ENCODE measurements at places on chromosomes 5 and 9.
A peak's percentile ranks its signal among the peaks of the same experiment; 100 is the strongest.

GRCh38 chr9:20604562-20604961, 17.7 kb downstream of the MLLT3 start:
- no peak for DNase-seq

- no peak for DNase-seq
These were observed 44.8 kb downstream of the PLCXD3 start for GRCh38 chr5:41465493-41466171.

DNA sequence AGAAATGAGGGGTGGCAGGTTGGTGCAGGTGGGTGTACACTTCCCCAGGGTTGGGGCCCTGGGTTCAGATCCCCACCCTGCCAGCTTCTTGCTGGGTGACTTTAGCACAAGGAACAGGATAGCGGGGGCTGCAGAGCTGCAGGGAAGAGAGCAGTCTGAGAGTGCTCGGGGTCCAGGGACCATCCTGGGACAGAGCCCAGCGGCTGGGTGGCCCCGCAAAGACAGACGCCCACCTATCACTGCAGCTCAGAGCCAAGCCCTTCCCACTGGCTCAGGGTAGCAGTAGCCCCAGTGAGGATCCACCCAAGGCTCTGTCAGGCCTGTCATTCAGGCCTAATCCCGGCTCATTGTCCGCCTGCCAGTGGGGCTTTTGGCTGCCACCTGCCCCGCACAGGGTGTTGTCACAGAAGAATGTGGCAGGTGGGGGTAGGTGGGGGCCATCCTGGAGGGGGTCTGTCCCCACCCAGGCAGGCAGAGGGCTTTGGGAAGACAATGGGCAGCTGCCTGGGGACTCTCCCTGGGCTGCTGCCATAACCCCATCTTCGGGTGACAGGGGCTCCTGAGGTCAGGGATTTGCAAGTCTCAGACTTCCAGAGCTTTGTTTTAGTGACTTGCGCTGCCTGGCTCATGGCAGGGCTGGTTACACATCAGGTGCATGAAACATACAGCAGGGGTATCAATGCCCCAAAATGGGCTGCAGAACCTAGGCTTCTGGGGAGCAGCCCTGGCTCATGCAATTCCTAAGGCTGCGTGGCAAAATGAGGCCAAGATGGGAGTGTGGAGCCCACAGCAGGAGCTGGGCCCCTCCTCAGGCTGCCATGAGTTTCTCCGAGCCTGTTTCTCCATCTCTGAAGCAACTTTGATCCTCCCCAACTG, 52.1 kb downstream of the BARX1 start:
- no peak for DNase-seq

GRCh38 chr5:122704247-122705036, 70.4 kb upstream of the SNX2 start:
- DNase-seq = peak; percentile 16

GRCh38 chr5:14250748-14251701, 107.9 kb downstream of the TRIO start:
- DNase-seq = no peak

GRCh38 chr5:5159282-5160103, 19.4 kb downstream of the ADAMTS16 start:
- DNase-seq = no peak

GRCh38 chr5:333945-334344, 12.4 kb downstream of the AHRR start:
- no peak for DNase-seq

- DNase-seq = peak; percentile 22
These were observed 69.2 kb downstream of the SYK start for GRCh38 chr9:90870621-90871326.

GRCh38 chr5:55692509-55692908, 19.6 kb downstream of the SLC38A9 start:
- no peak for DNase-seq

- no peak for DNase-seq
These were observed 1653.1 kb upstream of the CDH9 start for GRCh38 chr5:28691526-28691925.

GRCh38 chr5:39080597-39081204, 6.5 kb upstream of the RICTOR start:
- peak; percentile 78 for DNase-seq

DNA sequence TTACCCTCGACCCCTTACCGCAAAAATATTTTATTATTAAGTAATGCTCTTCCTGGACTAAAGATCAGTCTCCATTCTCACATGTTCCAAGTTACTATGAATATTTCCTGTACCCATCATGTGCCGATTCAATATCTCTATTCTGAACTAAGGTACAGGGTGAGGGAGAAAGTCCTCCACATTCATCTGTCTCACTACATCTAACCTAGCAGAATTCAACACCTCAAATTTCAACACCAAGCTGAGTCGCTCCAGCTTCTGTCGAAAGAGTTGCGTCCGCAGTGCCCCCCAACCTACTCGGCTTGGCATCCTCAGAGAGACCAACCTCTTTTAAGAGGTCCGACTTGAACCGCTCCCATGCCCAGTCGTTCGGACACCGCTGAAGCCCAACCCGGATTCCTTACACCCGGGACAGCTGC, 1.0 kb downstream of the CERT1 start:
- DNase-seq = no peak

DNA sequence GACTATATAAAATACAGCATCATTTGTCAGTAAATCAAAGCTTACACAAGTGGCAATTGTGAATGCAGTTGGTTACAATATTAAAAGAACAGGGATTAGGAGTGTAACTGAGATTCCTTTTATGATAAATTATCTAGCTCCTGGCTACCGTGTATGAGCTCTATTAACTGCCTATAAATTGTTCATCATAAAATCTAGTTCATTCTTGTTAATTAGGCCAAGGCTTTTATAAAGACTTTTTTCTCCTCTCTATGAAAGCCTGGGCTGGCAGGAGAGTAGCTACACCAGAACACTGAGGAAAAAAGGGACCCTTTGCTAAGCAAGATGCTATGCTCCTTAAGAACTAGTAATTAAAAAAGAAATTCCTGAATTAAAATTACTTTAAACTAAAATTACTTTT, 132.4 kb upstream of the MEF2C start:
- peak; percentile 11 for DNase-seq

DNA sequence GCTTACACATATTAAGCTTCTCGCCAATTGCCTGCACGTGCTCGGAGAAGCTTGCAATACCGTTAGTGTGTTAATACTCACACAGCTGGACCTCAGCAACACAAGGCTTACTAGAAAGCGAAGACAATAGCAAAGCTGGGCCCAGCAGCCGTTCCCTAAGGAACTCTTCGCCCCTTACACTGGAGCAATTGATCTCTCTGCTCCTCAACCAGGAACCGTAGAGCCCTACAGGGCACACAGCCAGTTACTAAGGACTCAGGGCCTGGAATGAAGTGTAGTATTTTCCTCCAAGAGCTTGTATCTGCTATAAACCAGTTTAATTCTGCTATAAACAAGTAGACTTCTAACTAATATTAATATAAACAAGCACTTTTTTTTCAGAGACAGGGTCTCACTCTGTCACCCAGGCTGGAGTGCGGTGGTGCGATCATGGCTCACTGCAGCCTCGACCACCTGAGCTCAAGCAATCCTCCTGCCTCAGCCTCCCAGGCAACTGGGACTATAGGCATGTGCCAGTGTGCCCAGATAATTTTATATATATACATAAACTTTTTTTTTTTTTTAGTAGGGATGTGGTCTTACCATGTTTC, 67.0 kb upstream of the SIMC1 start:
- no peak for DNase-seq

- DNase-seq = no peak
These were observed 36.3 kb downstream of the CD180 start for GRCh38 chr5:67160272-67160671.

- peak; percentile 42 for DNase-seq
These were observed 97.0 kb downstream of the MEF2C start for GRCh38 chr5:88785746-88786565.

DNA sequence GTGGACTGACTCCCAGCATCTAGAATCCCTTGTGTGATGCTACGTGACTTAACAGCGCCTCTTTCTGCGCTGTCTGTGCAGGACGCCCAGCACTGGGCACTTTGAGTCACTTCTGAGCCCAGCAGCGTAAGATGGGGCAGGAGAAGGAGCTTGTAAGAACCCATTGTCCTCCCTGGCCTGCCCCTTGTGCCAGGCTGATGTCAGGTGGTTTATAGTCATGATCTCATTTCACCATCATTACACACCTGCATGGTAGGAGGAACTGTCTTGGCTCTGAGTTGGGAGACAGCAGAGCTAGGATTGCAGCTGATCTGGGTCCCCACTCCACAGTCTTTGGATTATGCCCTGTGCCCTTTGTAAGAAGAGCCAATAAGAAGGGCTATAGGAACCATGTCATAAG, 12.2 kb downstream of the ERGIC1 start:
- DNase-seq = no peak

DNA sequence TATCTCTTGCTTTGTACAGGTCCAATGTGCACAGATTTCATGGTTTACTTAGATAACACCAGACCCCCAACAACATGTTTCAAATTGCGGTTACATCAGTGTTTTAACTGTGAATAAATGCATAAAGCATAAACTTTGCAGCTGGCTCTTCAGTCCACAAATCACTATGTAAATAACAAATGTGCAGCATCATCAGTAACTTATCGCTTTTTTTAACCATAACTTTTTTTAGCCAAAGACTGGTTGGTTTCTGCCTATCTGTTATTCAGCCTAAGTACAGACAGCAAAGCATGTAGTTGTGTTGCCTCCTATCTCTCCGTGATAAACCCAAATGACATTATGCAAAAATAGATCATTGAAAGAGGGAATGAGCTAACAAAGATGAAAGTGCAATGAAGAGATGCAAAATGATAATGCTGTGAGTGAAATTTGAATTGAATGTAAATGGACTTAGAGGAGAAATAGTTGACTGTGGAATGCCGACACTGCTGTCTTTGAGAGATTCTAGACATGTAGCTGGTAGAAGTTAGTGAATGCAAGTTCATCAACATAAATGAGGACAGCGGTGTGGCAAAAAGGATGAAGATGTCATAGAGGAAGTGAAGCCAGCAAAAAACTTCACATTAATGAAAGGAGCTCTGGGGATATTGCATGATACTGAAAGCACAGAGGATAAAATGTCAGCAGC, 108.8 kb downstream of the PDE8B start:
- no peak for DNase-seq

GRCh38 chr5:40649463-40650030, 30.2 kb upstream of the PTGER4 start:
- DNase-seq = no peak
